ENCODE measurements at places on chromosomes 12 and 14. TPM values are rescaled to one million over a fixed set of nuclear protein-coding genes. Genes with fewer than 3 reads are reported as not detected.

DNA sequence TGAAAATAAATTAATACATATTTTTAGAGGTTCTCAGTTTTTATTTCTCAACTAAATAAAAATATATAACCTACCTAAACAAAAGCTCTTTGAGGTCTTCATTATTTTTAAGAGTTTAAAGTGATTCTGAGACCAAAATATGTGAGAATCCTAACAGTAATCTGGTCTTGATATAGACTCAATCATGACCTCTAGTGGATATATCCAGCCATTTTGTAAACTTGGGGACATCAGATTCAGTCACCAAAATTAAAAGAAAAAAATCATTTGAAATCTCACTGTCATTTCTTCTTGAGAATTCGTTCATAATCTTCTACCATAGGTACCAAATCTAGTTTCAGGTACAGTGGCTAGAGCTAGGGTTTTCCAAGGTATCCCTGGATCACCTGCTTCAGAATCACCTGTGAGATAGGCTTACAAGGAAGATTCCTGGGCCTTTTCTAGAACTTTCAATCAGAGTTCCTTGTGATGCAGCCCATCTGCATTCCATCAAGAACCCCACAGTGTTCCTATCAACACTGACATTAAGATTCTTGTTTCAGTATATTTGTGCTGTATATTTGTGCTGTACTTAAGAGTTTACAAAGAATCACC lies 214.9 kb downstream of the ADAMTS20 start:
- DNase-seq = no peak

DNA sequence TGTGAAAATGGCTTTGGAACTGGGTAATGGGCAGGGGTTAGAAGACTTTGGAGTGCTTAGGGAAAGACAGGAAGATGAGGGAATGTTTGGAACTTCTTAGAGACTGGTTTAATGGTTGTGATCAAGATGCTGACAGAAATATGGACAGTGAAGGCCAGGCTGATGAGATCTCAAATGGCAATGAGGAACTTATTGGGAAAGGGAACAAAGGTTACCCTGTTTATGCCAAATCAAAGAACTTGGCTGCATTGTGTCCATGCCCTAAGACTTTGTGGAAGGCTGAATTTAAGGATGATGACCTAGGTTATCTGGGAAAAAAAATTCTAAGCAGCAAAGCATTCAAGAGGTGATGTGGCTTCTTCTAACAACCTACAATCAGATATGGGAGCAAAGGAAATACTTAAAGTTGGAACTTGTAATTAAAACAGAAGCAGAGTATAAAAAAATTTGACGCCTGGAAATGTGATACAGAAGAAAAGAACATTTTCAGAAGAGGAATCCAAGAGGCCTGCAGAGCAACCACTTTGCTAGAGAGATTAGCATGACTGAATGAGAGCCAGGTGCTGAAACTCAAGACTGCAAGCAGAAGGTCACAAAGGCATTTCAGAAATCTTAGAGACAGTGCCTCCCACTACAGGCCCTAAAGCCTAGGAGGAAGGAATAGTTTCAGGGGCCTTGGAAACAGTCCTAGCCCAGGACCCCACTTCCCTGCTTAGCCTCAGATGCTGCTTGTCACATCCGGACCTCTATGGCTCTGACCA lies 65.6 kb upstream of the FLRT2 start:
- DNase-seq = no peak

DNA sequence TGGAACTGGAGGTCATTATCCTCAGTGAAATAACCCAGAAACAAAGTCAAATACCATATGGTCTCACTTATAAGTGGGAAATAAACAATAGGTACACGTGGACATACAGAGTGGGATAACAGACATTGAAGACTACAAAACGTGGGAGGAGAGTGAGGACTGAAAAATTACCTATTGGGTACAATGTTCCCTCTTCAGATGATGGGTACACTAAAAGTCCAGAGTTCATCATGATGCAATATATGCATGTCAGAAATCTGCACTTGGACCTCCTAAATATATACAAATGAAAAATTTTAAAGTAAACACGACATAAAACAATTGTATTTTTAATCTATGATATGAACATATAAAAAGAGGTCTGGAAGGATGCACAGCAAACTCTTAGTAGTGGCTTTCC lies 71.2 kb downstream of the SLC38A4 start:
- DNase-seq = no peak

- DNase-seq = no peak
Observed at GRCh38 chr12:54988402-54989054, 4.0 kb upstream of the TESPA1 start.

RHEBL1 gene
- 2.1 TPM for total RNA-seq

RPGRIP1 gene
- not detected for total RNA-seq
